Activated T-cell treated with anti-CD3 and anti-CD28 coated beads, Interleukin-2, amount 50 U/mL, for 1 hour (primary cell): ENCODE measurements at places on chromosomes 7 and 10.

- DNase-seq, result no peak
Observed at GRCh38 chr7:42924223-42924838, 7.6 kb downstream of the PSMA2 start.

- no peak for DNase-seq
Observed at GRCh38 chr10:86644152-86644793, 10.1 kb upstream of the OPN4 start.

GRCh38 chr10:77620731-77621130, 16.9 kb downstream of the KCNMA1 start:
- DNase-seq, result no peak

GRCh38 chr10:92208157-92208720, 82.6 kb downstream of the CPEB3 start:
- DNase-seq, result no peak

GRCh38 chr10:18689498-18689897, 30.3 kb downstream of the ARL5B start:
- no peak for DNase-seq

GRCh38 chr7:142337054-142338001, 79.5 kb upstream of the PRSS58 start:
- DNase-seq, result no peak

DNA sequence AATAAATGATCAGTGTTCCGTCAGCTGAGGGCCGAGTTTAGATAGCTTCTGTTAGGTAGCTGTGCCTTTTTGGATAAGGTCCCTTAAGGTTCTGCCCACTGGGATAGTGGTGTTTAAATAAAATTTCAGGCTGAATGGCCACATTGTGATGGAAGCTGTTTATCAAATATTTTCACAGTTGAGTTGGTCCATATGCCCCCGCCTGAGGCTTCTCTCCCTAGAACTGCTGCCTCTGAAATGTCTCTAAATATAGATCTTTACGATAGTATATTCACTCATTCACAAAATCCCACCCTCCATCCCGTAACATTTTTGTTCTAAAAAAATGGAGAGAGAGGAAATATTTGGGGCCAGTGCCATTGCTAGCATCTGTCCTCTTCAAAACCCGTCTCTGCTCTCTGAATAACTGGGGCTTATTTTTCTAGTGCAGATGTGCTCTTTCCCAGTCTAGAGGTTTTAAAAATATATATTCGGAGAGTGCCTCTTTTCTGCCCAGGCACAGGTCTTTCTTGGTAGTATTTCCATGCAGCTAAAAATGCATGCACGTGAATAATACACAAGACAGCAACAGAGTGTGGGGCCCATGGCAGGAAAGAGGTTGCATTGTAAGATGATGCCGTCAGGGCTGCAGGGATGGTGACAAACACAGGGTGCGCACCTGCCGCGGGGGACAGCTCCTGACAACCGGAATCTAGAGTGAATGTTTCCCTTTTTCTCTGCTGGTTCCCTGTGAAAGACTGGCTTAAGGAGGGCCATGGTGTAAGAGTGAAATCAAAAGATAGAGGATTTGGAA, 105.4 kb upstream of the BTBD16 start:
- DNase-seq, result no peak

DNA sequence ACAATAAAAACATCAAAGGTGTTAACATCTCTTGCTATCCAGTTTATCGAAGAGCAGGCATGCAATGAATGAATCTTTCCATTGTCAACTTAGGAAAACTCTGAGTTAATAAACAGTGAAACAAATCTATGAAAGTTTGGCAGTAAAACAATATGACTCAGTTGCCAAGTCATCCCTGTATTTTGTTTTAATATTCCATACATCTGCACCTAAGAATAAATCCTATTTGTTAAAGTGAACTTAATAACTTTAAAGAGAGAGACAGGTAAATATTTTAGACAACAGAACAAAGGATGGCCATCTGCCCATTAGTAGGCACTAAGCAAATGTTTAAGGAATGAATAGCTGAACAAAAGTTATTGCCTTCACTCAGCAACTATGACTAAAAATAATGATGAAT, 700.5 kb upstream of the CELF2 start:
- no peak for DNase-seq

DNA sequence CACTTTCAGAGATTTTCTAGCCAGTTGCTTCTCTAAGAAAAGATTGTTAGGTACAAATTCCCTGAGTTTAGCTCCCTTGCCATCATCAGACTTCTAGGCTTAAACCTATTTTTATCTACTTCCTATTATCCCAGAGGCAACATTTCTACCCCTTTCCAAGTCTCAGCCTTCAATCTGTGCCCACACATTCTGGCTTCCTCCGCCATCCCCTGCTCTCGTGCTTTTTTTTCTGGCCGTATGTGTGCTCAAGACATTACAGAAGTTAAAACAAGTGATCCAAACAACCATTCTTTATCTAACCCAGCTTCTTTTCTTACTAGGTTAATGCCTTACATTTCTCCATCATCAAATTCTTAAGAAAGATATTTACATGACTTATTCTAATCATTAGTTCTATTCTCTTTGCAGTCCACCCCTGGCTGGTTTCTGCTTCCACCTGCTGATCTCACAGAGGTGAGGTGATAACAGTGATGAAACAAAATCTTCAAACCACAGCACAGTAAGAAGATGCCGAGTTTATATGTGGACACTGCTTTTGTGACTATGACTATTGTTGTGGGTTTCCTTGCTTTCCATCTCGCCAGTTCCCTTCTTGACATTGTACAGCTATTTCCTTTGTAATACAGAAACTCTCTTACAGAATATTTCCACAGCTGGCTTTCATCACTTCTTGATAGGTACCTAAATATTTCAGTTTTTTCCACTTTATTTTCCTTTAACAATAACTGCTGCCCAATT, 18.3 kb upstream of the CDK6 start:
- no peak for DNase-seq

DNA sequence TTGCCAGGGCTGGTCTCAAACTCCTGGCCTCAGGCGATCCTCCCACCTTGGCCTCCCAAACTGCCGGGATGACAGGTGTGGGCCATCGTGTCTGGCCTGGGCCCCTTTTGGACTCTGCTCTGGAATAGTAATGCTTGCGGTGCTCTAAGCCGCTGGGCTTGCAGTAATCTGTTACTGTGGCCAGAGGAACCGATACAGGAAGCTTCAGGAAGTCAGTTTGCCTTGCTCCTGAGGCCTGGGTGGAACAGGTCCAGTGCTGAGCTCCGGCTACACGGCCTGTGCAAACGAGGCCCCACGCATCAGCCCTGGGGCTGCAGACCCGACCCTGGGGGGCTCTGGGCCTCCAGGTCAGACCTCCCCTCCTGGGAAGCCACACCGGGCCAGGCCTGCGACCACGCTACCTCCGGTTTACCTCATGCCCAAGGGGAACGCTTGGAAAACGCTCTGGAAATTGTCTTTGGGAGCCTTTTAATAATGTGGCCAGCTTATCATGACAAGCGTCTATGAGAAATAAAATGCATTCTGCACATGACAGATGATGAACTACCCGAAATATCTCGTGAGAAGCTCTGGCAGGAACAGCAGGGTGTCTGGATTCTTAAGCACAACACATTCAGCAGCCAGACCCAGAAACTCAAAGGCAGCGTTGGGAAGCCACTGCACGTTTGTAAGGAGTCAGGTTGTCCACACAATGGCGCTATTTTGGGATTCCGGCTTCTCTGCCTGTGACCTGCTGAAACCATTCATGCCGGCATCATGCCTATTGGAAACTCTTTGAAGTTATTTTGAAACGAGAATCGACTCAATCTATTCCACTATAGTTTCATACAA, 10.1 kb upstream of the ADAP1 start:
- no peak for DNase-seq

DNA sequence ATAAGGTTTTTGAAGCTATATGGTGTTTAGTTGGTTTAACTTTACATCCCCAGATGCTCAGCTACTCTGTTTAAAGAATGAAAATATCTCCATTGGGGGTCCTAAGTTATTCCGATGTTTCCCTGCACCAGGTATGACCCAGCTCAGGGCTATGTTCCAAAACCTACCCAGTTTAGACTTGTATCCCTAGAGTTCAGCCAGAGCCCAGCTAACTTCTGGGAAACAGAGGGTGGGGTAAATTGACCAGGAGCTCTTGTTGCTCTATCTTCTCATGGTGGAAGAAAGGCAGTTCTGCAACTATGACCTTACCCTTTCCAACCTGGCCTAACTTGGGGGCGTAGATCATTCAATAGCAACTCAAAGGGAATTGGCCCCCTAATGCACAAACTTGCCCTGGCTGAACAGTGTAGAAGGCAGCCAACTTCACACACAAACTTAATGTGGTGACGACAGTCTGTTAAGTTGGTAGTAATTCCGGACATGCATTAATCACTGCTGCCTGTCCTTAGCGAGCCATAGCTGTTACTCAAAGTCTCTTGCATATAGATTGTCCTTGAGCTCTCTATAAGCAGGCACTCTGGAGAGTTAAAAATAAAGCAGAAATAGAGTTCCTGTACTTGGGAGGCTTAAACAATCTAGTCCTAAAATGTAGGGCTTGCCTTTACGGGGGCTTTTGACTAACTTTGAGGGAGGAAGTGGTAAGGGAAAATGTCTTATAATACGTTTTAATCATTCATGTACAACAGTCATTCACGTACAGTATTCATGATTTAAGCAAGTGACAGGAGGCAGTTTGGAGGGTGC, 5.3 kb upstream of the ZNRF2 start:
- DNase-seq, result no peak
